Glomerular endothelial cell (primary cell): ENCODE measurements at places on chromosomes 2 and 18. TPM values are rescaled to one million over a fixed set of nuclear protein-coding genes. Genes with fewer than 3 reads are reported as not detected.

DNA sequence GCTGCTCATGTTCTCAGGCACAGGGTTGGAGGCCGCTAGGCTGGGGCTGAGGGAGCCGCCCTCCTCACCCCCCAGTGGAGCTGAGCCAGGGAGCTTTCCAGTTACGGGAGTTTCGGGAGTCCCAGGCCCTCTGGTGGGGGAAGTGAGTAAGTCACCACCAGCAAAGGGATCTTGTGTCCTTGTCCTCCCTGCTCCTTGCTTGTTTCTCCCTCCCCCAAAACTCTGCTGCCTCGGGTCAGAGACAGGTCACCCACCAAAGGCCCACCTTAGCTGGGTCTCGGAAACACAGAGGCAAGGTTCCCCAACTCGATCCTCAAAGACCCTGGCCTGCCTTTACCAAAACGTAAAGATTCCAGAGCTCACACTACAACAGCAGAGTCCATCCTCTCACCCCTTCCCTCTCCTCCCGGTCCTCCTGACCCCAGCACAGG is 60.5 kb upstream of the POMC start:
- peak; percentile 10 for DNase-seq

The ASPRV1 gene
- 0.64 and 0.82 TPM in 2 replicates for total RNA-seq

- peak; percentile 77 for DNase-seq
Observed at GRCh38 chr18:55338978-55339650, 248.9 kb downstream of the TCF4 start.

DNA sequence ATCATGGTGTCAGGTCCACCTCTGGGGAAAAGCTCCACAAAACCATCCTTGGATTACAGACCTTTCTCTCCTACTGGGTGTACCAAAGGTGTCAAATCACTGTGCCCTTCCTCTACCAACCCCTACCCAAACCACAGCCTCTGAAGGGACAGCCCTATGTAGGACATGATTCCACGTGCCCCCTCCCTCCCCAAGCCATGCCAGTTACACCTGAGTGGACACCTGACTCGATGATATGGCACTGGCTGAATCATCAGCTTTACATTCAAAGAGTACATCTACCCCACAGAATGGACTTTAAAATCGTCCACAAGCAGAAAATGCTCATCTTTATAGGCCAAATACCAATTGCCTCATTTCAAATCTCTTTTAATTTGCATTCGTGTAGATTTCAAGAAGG is 26.0 kb downstream of the TRABD2A start:
- no peak for DNase-seq

- no peak for DNase-seq
Observed at GRCh38 chr18:50297621-50298442, 10.3 kb upstream of the CXXC1 start.

The ABCG8 gene
- not detected in 2 replicates for total RNA-seq

GRCh38 chr2:106065983-106066820 is 127.9 kb downstream of the UXS1 start:
- DNase-seq, result no peak

GRCh38 chr2:78775291-78775690 is 250.2 kb upstream of the REG3G start:
- DNase-seq, result no peak

DNA sequence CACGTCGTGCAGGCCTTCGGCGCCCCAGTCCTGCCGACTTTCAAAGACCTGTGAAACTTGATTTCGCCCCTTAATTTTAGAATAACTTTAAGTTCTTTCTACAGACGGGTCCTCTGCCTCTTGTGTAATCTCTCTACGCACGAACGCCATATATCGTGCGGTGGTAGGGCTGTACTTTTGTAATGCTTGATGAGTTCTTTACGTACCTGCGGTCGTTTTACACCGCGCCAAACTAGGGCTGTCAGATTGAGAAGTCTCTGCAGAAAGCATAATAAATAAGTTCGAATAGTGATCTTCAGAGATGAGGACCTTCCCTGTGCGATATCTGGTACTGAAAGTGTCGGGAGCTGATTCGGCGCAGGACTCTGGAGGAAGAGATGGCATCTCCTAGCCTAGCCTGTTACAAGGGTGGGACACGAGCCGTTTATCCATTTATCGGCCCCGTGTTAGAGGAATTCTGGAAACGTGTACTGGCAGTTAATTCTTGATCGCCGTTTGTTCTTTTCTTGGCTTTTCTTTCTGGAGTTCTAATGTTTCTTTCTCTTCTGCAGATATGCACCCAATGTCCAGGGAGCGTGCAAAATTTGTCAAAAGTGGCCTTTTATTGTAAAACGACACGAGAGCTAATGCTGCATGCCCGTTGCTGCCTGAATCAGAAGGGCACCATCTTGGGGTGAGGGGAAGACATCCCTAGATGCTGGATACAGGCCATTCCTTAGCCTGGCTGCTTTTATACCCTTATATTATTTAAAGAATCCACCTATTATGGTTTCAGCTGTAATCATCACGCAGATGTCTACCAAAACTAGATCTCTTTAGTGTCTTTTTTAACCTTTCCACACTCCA is 781 bp upstream of the SLC5A6 start:
- DNase-seq, result no peak

GRCh38 chr2:63680455-63680854 is 91.7 kb downstream of the MDH1 start:
- DNase-seq, result no peak
